Osteoblast (primary cell): ENCODE measurements at places on chromosomes 2 and 18. TPM values are rescaled to one million over a fixed set of nuclear protein-coding genes. Genes with fewer than 3 reads are reported as not detected.

GRCh38 chr2:151482171-151482725 is 72.5 kb downstream of the RIF1 start:
- peaks cover 5% of the 10 kb centered on the region for H3K4me1 ChIP-seq
- no peak for DNase-seq
- H3K36me3 ChIP-seq, result peaks cover 6% of the 10 kb centered on the region
- H3K27ac ChIP-seq, result no peak overlapping the region
- no peaks in the 10 kb centered on the region for H3K27me3 ChIP-seq

GRCh38 chr2:211035548-211036185 is 479.3 kb downstream of the CPS1 start:
- H3K4me3 ChIP-seq, result no peak overlapping the region
- H3K27ac ChIP-seq, result no peak overlapping the region
- no peaks in the 10 kb centered on the region for H3K4me1 ChIP-seq
- no peak for DNase-seq

- peak; percentile 66 for DNase-seq
- no peaks in the 10 kb centered on the region for H3K4me1 ChIP-seq
- H3K27ac ChIP-seq, result no peak overlapping the region
- peaks cover 8% of the 10 kb centered on the region for H3K27me3 ChIP-seq
- H3K4me3 ChIP-seq, result no peak overlapping the region
- no peaks in the 10 kb centered on the region for H3K36me3 ChIP-seq
These were observed 51.0 kb upstream of the CTDP1 start for GRCh38 chr18:79628416-79629248.

- H3K27ac ChIP-seq, result no peak overlapping the region
- H3K4me3 ChIP-seq, result no peak overlapping the region
- no peaks in the 10 kb centered on the region for H3K36me3 ChIP-seq
- H3K4me1 ChIP-seq, result no peaks in the 10 kb centered on the region
- DNase-seq, result no peak
These were observed 33.1 kb downstream of the ARHGAP15 start for GRCh38 chr2:143162123-143162837.

- no peak overlapping the region for H3K4me3 ChIP-seq
- no peak for DNase-seq
- no peaks in the 10 kb centered on the region for H3K36me3 ChIP-seq
- H3K27ac ChIP-seq, result no peak overlapping the region
- peaks cover 13% of the 10 kb centered on the region for H3K27me3 ChIP-seq
- peaks cover under 1% of the 10 kb centered on the region for H3K4me1 ChIP-seq
These were observed 114.1 kb upstream of the NCKAP5 start for GRCh38 chr2:133682347-133682746.

GRCh38 chr2:8022908-8023640 is 658.8 kb upstream of the ID2 start:
- H3K4me3 ChIP-seq, result no peak overlapping the region
- no peaks in the 10 kb centered on the region for H3K27me3 ChIP-seq
- no peak for DNase-seq
- no peaks in the 10 kb centered on the region for H3K4me1 ChIP-seq
- H3K27ac ChIP-seq, result no peak overlapping the region

DNA sequence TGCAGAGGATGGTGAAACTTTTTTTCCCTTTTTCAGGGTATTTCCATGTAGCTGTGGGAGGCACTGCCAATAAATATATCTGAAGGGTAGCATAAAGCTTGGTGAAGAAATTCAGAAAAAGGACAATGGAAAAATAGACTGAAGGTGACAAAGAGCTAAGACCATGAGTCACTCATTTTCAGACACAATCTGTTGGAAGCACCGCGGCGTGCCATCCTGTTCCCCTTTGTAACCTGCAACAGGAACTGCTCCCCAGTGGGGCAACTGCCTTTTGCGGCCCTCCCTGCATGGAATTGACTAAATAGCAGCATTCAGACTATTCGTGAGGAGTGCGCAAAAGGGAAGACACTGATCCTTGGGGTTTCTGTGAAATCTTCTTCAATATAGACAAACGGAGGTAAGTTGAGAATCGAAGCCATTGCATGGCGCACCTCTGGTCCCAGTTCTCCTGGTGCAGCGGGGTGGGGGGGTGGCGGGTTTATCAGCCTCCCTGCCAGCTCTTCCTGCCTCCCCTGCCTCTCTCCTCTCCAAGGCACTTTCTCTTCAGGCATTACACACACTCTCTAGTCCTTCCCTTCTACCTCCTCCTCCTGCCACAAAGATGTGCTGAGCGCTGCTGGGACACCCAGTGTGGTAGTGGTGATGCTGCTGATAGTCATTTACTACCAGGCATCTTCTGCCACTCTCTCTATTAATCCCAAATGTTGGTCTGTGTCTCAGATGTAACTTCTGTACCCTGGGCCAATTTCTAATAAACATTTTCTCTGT is 126.2 kb upstream of the TMEM200C start:
- no peaks in the 10 kb centered on the region for H3K27me3 ChIP-seq
- no peaks in the 10 kb centered on the region for H3K36me3 ChIP-seq
- no peak overlapping the region for H3K4me3 ChIP-seq
- H3K27ac ChIP-seq, result no peak overlapping the region
- H3K4me1 ChIP-seq, result no peaks in the 10 kb centered on the region
- DNase-seq, result no peak

GRCh38 chr2:70560442-70560841 is 6.8 kb upstream of the TGFA start:
- H3K27me3 ChIP-seq, result peaks cover 6% of the 10 kb centered on the region
- no peak overlapping the region for H3K27ac ChIP-seq
- H3K36me3 ChIP-seq, result no peaks in the 10 kb centered on the region
- DNase-seq, result no peak
- no peaks in the 10 kb centered on the region for H3K4me1 ChIP-seq

- H3K36me3 ChIP-seq, result no peaks in the 10 kb centered on the region
- DNase-seq, result peak; percentile 79
- H3K27me3 ChIP-seq, result peaks cover 33% of the 10 kb centered on the region
- H3K4me1 ChIP-seq, result peaks cover 4% of the 10 kb centered on the region
These were observed 12.9 kb downstream of the HES6 start for GRCh38 chr2:238226698-238227586.

GRCh38 chr2:160513120-160513519 is 19.5 kb upstream of the RBMS1 start:
- no peak overlapping the region for H3K4me3 ChIP-seq
- no peak for DNase-seq
- no peaks in the 10 kb centered on the region for H3K36me3 ChIP-seq
- H3K27me3 ChIP-seq, result no peaks in the 10 kb centered on the region

Gene DHRS9
- total RNA-seq, result not detected in 2 replicates

Gene SH3RF3
- 14.7 and 14.8 TPM in 2 replicates for total RNA-seq

Gene C2orf15
- 0.59 TPM in 1 of 2 replicates, not detected in the other for total RNA-seq

Gene HAAO
- 0.72 and 1.8 TPM in 2 replicates for total RNA-seq

Gene HRH4
- under 0.01 TPM in 2 replicates for total RNA-seq
